ENCODE measurements at places on chromosomes 4 and X. TPM values are rescaled to one million over a fixed set of nuclear protein-coding genes. Genes with fewer than 3 reads are reported as not detected.

Gene STATH
- total RNA-seq = not detected

Gene TEX13C
- not detected for total RNA-seq

Gene SLC10A4
- 0.15 TPM for total RNA-seq

Gene MAGEA12
- not detected for total RNA-seq

Gene MFAP3L
- 1.5 TPM for total RNA-seq

All from smooth muscle cell of trachea (primary cell).